HT-29 (cell line): ENCODE measurements at places on chromosomes 7 and 10.
A peak's percentile ranks its signal among the peaks of the same experiment; 100 is the strongest.

- DNase-seq, result no peak
Observed at GRCh38 chr7:71912476-71912875, 499.7 kb downstream of the CALN1 start.

- DNase-seq, result peak; percentile 33
Observed at GRCh38 chr10:77837248-77837924, 89.2 kb downstream of the DLG5 start.

- no peak for DNase-seq
Observed at GRCh38 chr10:122665329-122665860, 34.3 kb downstream of the C10orf120 start.

DNA sequence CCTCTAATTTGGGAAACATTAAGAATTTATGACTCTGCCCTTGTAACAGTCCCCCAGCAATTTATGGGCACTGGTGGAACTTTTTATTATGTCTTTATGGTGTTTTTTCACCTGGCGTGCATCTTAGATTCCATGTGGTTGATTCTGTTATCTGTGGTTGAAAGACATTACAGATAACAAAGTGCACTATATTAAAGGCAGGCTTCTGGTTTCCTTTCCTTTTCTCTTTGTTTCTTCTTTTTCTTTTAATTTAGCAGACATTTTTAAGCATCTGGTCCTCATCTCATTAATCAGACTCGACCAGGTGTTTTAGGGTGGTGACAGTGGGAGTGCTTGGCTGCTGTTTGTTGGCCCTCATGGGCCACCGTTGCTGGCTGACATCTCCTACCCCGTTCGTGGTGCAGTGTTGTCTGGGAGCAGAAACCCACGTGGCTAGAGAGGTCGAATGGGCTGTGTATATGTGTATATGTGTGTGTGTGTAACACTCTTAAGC is 77.4 kb downstream of the LRMDA start:
- DNase-seq, result peak; percentile 14

DNA sequence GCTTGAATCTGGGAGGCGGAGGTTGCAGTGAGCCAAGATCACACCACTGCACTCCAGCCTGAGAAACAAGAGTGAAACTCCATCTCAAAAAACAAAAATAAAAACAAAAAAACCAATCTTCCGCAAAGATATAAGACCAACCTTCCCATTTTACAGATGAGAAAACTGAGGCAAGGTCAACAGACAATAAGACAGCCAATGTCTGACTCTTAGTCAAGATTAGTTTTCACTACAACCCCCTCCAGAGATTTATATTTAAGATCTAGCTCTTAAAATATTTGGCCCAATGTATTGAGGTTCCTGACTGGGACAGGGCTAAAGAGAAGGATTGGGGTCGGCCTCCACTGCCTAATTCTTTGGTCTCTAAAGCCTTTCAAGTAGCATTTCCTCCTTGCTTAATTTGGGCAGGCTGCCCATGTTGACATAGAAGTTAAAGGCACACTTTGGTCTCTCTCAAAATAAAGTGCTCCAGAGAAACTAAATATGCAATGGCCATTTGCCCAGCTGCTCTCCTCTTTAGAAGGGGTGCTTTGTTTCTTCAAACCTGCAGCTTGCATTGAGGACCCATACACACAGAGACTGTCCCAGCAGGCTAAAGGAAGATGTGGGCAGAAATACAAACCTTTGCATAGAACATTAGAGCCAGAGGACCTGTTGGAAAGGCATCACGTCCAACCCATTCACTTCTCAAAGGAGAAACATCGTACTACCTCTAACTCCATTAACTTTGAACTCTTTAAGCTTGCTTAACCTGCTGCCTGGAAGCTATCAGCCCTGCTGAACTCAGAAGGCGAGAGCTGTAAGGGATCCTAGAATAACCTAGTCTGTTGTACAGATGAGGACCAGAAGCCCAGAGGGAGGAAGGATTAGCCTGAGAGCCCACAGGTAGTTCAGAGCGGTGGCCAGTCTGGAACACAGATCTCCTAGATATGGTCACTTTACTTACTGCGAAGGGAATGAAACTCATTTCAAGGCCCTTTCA is 3.9 kb downstream of the TECTB start:
- no peak for DNase-seq

DNA sequence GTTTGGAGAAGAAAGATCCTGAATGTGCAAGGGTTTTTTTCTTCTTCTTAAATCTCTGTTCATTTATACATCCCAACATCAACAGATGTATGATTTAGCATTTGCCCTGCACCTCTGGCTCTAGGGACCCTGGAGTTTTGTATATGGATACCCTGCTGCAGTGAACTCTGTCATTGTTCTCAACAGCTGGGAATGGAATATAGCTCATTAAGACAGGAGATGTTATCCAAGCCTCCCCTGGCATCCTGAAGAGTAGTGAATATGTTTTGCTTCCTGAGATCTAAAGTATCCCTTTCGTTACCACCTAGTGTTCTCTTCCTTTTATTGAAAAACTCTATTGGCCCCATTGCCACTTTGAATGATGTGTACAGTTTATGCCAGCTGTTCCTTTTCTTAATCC is 275.9 kb downstream of the EXOC4 start:
- no peak for DNase-seq

- DNase-seq, result no peak
Observed at GRCh38 chr7:100639995-100640516, 1.3 kb downstream of the TFR2 start.

DNA sequence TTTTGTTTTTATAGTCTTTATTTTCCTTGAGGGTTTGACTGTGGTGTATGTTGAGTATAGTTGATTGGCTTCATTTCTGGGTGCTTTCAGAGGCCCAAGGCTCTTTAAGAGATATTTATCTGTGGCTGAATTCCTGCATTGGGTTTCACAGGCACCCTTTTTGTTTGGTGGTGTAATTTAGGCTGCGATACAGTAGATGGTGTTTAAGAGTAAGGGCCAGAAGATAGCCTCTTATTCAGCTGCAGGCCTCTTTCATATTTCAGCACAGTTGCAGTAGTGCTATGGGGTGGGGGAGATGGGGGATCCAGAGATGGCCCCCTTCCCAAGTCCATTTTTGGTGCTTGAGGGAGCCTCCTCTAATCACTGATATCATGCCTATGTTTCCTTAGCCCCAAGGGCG is 69.7 kb downstream of the MGAM2 start:
- no peak for DNase-seq

DNA sequence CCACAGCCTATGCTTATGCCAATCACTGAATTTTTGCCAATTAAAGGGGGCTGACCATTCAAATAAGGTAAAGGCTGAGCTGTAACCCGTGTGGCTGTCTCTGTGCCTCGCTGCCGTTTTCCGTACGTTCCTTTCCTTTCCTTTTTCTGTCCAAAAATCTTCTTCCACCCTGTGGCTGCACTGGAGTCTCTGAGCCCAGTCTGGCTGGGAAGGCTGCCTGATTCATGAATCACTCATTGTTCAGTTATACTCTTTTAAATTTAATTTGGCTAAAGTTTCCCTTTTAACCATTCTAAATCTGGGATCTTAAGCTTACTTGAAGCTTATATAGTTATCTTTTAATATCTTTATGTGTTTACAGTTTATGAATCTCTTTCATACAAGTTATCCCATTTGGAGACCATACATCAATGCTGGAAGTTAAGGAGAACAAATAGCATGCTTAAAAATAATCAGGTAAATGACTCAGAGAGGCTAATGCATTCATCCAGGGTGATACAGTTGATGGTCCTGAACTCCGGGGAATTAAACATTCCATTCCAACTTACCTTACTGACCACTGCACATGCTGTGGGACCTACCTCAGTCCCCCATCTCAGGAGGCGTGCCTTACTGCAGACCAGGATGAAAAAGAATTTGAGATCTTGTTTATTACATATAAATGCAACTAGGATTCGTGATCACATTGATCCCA is 385.3 kb upstream of the ADARB2 start:
- DNase-seq, result no peak

GRCh38 chr10:17157024-17157423 is 27.4 kb upstream of the CUBN start:
- no peak for DNase-seq

- no peak for DNase-seq
Observed at GRCh38 chr7:156309016-156309620, 331.5 kb upstream of the RNF32 start.

DNA sequence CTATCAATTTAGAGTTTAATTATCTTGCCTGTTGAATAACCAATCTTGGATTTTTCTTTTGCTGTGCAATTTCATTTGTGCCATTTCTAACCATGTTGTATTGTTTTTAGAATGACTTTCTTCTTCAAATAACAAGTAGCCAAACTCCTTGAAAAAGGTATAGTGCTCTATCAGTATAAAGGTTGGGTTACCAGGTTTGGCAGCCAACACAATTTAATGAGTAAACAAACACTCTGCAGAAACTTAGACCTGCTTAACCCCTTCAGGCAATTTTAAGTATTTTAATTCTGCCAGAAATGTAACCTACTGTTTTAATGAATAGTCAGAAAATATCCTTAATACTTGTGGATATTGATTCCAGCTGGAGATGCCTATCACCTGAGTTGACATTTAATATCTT is 299.8 kb downstream of the ARL4A start:
- DNase-seq, result no peak

DNA sequence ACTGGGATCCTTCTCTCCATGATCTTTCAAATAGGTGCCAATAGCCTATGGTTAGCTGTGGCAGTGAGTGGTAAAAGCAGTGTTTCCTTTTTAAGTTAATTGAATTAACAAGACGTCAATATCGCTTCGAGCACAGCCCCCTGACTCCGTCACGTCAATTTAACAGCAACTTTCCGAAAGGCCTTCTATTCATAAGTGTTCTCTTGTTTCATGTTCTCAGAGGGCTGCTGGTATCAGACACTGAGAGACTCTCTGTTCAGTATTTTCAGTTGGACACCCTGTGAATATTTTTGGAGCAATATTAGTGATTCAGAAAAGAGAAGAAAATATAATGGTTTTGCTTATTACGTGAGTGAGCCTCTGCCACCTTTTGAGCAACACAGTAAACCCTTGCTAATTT is 174.2 kb upstream of the INSYN2A start:
- no peak for DNase-seq

DNA sequence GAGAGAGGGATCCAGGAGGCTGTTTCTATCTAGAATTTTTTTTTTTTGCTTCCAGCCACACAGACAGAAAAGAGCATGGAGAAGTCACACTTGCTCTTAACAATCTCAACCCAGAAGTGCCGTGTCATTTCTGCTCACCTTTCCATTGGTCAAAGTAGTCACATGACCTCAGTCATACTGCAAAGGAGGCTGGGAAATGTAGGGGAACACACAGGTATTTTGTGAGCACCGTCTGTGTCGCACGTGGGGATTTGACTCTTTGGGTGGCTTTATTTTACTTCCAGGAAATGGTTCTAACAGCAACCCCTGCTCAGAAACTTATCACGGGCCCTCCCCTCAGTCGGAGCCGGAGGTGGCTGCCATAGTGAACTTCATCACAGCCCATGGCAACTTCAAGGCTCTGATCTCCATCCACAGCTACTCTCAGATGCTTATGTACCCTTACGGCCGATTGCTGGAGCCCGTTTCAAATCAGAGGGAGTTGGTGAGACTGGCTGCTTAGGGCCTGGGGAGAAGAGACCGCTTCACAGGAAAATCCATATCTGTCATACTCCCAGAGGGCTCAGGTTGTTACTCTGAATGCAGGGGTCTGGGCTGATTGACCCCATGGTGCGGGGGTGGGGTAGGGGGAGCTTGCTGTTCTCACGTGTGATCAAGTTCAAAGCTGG is 13.1 kb upstream of the CPA1 start:
- DNase-seq, result no peak

DNA sequence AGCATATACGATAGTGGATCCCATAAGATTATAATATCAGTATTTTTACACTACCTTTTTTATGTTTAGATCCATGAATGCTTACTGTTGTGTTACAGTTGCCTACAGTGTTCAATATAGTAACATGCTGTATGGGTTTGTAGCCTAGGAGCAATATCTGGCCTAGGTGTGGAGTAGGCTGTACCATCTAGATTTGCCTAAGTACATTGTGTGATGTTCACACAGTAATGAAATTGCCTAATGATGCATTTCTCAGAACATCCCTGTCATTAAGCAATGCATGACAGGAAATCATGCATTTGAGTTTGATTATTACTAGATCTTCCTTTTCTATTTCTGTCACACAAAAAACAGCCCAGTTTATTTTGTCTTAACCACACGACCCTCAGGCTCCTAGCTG is 14.5 kb downstream of the CBX3 start:
- no peak for DNase-seq

DNA sequence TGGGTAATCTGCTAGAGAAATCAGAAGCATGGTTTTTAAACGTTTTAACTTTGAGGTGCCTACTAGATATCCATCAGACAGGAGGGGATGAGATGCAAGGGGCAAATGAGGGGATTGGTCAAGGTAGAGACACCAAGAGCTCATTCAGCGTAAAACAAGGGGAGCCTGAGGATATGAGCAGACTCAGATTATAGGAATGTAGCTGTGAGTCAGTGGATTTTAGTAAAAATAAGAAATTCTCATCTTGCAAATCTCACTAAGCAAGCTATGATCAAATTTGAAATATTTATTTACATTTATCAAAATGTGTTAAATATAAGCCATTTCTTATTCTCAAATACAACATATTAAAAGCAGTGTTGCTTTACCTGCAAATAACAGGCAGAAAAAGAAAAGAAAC is 21.4 kb upstream of the TFEC start:
- no peak for DNase-seq

DNA sequence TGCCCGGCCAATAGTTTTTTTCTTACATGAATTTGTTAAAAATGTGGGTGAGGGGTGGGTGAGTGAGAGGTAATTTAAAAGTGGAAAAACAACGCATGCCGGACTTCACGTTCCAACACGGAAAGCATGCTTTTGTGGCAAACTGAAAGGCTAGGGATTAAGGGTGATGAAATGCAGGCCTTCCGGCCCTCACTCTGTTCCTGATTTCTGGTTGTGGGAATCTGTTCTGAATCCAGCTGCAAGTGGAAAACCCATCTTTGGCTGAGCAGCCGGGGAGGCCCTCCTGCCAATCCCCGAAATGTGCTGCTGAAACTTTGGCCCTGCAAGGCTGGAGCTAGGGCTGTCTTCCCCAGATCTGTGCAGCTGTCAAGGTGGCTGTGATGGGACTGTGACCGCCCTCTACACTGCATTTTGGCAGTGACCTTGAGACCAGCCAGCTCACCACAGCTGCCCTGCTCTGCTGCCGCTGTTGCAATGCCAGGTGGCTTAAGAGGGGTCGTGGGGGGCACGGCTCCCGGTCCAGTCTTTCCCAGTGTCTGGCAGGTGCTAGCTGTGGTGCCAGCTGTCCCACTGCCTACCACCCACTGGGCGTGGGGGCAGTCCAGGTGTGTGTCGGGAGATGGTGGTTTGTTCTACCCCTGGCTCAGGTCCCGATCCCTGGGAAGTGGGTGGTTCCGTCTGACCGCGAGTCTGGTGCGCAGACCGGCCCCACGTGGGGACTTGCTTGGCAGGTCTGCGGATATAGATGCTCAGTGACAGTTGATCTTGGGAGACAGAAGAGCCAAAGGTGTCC is 39.0 kb downstream of the TET1 start:
- DNase-seq, result peak; percentile 5

DNA sequence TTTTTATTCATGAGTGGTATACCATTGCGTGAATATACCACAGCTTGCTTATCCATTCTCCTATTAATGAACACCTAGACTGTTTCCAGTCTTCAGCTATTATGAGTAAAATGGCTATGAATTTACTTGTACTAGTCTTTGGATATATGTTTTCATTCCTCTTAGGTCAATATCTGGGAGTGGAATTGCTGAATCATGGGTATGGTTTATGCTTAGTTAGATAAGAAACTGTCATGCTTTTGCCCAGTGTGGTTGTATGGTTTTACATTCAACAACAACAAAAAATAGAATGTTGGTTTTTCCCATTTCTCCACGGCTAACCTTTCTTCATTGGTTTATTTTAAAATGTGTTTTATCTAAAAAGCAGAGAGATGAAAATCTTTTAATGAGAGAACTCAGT is 308.3 kb downstream of the PHF14 start:
- no peak for DNase-seq

- DNase-seq, result peak; percentile 99
Observed at GRCh38 chr7:73707045-73707631, 12.3 kb downstream of the STX1A start.
